ENCODE measurements at places on chromosomes 7 and 10.

DNA sequence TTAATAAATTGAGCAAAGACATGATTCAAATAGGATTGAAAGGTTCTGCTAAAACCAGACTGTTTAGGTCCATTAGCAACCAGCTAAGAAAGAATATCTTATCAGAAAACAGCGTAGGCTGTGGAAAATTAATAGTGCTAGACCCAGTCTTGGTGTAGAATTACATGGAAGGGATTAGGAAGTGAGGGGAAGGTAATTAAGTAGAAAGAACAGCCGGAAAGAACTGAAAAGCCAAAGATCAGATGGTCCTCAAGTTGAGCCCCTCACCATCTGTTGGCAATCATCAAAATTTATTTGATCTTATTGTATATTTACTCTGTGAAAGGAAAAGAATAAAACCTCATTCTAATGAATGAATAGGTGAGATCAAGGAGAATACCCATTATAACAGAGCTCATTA is 50.1 kb downstream of the COL1A2 start:
- no peak for DNase-seq

- DNase-seq: no peak
Measured at GRCh38 chr7:96182424-96183158, 139.3 kb downstream of the SLC25A13 start.

GRCh38 chr7:30434140-30434799 is 44.3 kb downstream of the NOD1 start:
- DNase-seq: no peak

DNA sequence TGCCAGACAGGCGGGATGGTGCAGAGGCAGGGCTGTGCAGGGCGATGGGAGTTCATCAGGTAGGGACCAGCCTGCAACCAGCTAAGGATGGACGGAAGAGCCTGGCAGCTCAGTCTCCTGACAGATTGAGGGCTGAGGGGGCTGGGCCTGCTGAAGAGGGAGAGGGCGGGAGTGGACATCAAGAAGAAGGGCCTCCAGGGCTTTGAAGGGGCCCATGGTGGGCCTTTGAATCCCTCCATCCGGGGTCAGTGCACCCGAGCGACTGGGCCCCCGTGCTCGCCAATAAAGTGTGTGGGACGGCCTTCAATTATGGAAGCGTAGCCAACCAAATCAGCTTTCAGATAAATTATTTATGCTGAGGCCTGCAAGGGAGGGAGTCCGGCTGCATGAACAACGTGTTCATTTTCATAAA is 431.2 kb downstream of the RPS24 start:
- DNase-seq: no peak

DNA sequence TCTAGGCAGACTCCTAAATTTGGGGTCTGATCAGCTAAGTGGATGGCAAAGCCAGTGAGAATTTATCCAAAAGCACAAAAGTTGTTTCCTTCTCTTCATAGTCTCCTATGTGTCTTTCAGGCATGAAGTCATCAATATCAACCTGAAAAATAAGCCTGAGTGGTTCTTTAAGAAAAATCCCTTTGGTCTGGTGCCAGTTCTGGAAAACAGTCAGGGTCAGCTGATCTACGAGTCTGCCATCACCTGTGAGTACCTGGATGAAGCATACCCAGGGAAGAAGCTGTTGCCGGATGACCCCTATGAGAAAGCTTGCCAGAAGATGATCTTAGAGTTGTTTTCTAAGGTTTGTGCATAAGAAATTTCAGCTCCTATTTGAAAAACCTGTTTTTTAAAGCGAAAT is 4.8 kb downstream of the GSTO1 start:
- DNase-seq: no peak

DNA sequence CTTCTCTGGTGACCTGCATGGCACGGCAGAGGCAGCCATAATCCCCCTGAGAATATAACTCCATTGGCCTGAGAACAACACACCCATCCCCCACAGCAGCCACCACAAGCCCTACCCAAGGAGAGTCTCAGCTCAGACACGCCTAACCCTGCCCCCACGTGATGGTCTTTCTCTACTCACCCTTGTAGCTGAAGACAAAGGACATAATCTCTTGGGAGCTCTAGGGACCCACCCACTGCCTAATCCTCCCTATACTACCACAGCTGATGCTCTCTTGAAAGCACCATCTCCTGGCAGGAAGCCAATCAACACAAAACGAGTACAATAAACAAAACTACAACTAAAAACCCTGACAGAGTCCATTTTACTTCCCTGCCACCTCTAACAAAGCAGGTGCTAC is 30.7 kb upstream of the HPSE2 start:
- DNase-seq: no peak

GRCh38 chr7:108345710-108346336 is 110.4 kb downstream of the NRCAM start:
- no peak for DNase-seq

- no peak for DNase-seq
Measured at GRCh38 chr10:44253769-44254462, 131.0 kb downstream of the CXCL12 start.

- DNase-seq: no peak
Measured at GRCh38 chr7:65960351-65961074, 21.5 kb downstream of the GUSB start.

Measured in naive thymus-derived CD4-positive, alpha-beta T cell (primary cell).